ENCODE measurements at places on chromosomes 1 and 21.

DNA sequence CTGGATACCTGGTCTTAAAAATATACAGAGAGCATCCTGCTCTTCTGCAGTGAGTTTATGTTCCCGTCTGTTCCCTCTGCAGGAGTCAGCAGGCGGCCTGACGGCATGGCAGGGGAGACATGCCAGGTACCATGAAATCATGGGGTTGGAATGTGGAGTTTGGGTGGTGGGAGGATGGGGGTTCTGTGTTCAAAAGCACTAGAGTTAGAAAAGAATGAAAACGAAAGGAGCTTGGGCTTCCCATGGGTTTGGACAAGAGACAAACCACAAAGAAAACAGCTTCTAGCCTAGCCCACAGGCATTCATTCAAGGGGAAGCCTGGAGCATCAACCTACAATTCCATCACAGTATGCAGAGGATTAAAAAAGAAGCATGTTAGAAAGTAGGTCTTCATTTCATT, 59.9 kb downstream of the WARS2 start:
- DNase-seq: no peak

GRCh38 chr1:46747683-46748288, 28.9 kb upstream of the EFCAB14 start:
- no peak for DNase-seq

DNA sequence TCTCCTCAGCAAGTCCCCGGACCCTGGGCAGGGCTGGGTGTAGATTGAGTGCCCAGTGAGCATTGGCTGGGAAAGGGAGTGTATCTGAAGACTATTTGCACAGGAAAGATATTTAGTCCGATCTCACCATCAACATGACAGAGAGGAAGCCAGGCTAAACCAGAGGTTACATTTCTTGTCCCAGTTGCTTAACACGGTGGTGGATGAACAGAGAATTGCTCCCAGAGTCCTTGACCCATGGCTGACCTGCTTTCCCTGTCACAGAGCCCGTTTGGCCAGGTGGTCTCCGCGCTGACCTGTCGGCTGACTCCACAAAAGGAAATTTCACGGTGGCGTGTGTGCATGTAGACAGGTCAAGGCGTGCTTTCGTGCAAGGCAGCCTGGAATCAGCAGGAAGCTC, 83.5 kb downstream of the BEND5 start:
- DNase-seq: no peak

DNA sequence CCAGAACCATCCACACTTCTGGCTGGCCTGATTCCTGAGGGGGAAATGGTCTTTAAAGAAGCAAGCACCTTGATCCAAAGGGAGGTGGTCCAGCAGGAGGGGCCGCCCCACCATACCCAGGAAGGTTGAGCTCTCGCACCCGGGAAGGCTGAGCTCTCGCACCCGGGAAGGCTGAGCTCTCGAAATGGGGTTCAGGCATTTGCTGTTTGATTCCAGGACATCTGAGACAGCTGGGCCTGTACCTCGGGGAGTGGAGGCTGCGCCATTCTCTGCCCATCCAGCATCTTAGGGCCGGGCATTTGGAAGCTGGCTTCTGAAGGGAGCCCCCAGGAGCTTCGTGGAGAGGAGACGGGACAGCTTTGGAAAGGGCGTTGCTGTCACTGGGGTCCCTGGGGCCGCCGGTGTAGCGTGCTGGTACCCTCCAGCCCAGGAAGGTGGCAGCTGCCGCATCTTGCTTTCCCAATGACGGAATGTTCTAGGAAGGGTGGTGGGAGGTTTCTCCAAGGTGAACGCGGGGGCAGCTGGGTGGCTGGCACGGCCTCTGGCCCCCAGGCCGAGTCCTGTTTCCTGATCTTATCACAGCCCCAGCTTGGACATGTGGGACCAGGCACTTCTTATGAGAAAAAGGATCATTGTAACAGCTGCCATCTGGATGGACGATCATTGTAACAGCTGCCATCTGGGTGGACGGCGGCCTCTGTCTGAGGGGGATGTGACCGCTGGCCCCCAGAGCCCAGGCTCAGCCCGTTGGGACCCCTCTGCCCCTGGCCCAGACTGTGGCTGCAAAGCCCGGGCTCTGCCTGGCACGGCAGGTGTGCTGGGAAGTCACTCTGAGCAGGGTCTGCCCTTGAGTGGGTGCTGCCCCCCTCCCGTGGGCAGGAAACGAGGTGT, 61.6 kb downstream of the COL18A1 start:
- DNase-seq: no peak

GRCh38 chr1:164630626-164631396, 71.8 kb downstream of the PBX1 start:
- DNase-seq: no peak

GRCh38 chr1:231808990-231809389, 182.4 kb downstream of the DISC1 start:
- no peak for DNase-seq

DNA sequence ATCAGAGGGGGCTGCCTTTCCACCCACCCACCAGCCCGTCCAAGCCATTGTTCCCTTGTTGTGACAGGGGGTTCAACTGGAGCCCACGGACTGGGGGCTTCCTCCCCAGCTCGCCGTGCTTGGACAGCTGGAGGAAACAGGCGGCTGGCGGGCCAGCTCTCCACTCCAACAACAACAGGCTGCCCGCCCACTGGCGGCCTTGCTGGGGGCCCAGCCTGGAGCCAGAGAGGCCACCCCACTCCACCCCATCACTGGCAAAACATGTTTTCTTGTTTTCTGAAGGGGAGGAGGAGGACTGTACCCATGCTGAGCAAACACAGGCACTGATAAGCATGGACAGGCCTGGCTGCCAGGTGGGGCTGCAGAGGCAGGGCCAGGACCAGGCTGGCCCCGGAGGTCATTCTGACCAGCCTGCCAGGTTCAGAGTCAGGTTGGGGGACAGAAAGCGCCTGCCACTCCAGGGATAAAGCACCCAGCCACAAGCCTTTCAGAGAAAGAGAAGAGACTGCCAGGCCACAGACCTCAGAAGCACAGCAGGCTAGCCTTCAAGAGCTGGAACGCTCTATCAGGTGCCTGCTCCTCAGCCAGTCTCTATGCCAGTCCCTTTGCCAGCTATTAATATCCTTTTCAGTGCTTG, 32.8 kb downstream of the GJA4 start:
- no peak for DNase-seq

GRCh38 chr1:9473032-9473807, 66.0 kb upstream of the SLC25A33 start:
- DNase-seq: no peak

- DNase-seq: no peak
These were observed 842 bp upstream of the GCSAML start for GRCh38 chr1:247548092-247548491.

- DNase-seq: no peak
These were observed 924 bp downstream of the EXTL2 start for GRCh38 chr1:100893718-100894117.

DNA sequence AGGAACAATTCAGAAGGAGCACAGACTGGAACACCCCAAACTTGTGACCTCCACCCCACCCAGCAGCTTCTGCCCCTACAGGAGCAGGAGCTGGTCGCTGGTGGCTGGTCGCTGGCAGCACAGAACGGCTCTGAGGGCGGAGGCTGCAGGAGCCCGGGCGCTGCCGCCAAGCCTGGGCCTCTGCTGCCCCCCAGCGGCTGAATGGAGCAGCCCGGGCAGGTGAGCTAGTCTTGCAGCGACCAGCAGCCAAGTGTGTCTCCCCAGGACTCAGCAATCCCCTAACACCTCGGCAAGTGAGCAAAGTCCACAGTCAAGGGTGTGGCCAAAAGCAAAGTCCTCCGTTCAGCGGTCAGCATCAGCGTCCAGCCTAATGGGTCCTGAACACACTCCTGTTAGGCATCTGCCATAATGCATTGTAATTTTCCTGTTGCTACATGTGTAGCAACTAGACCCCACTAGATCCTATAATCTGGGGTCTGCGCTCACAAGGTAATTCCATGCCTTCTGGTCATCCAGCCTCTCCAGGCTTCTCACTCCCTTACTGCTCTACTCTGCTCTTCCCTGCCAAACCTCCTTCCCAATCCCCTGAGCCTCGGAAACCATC, 12.1 kb upstream of the GJB5 start:
- peak; percentile 60 for DNase-seq

- no peak for DNase-seq
These were observed 2.1 kb downstream of the DYRK1A start for GRCh38 chr21:37368541-37369279.

- DNase-seq: peak; percentile 36
These were observed at the start of gene DVL1 for GRCh38 chr1:1349256-1350012. Gene DVL1, minus strand, starts transcription at chr1:1349418. Its CDS starts 353 bp downstream, at chr1:1349065.

DNA sequence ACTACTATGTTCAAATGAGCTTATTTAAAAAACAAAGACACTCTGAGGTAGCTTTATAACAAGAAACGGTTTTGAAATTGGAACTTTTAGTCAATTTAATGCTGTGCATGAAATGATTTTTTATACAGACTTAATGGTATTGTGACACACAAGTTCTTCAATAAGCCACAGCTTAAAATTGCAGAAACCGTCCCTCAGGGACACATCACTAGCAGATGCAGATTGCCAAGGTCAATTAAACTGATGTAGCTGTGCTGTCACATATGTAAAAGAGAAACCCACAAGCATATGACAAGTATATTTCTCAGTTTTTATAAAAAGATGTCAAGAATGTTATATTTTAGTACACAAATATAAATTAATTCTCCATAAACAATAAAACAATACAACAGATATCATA, 366.9 kb downstream of the DPYD start:
- no peak for DNase-seq

GRCh38 chr1:202659541-202659940, 50.7 kb downstream of the SYT2 start:
- no peak for DNase-seq

- DNase-seq: no peak
These were observed 52.5 kb downstream of the NMNAT2 start for GRCh38 chr1:183365676-183366075.

DNA sequence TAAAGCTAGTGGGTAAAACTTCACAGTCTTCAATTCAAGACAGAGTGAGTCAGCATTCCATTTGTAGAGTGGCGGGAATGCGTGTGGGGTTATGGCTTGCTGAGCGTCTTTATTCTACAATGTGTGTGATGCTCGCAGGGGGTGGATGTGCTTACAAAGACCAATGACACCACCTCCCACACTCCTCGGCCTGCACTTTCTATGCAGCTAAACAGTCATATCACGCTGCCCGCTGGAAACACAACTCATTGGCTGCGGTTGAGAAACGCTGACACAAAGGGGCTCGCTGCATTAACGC, 298.5 kb downstream of the PCP4 start:
- DNase-seq: no peak

DNA sequence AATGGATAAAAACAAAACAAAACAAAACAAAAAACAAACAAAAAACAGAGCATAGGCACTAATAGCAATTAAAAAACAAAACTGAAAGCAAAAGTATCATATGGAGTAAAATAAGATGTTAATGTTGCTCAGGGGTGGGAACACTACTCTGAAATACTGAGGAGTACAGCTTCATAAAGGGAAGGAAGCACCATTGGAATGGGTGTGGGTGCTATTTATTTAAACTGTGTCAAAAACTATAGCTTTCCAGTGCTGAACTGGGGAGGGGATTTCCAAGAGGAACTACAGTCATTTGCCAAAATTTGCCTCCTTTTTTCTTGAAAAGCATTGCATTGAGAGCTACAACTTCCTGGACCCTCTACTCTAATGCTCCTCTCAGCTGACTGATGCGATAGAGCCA, 40.0 kb downstream of the SPTA1 start:
- no peak for DNase-seq

- no peak for DNase-seq
These were observed 43.1 kb downstream of the OR10J5 start for GRCh38 chr1:159492575-159493323.

All from stimulated activated CD8-positive, alpha-beta memory T cell treated with anti-CD3 and anti-CD28 coated beads, Interleukin-15, amount 100 ng/mL, for 48 hours (primary cell).